AG10803 (cell line): ENCODE measurements at places on chromosomes 7 and 10.
A peak's percentile ranks its signal among the peaks of the same experiment; 100 is the strongest.

DNA sequence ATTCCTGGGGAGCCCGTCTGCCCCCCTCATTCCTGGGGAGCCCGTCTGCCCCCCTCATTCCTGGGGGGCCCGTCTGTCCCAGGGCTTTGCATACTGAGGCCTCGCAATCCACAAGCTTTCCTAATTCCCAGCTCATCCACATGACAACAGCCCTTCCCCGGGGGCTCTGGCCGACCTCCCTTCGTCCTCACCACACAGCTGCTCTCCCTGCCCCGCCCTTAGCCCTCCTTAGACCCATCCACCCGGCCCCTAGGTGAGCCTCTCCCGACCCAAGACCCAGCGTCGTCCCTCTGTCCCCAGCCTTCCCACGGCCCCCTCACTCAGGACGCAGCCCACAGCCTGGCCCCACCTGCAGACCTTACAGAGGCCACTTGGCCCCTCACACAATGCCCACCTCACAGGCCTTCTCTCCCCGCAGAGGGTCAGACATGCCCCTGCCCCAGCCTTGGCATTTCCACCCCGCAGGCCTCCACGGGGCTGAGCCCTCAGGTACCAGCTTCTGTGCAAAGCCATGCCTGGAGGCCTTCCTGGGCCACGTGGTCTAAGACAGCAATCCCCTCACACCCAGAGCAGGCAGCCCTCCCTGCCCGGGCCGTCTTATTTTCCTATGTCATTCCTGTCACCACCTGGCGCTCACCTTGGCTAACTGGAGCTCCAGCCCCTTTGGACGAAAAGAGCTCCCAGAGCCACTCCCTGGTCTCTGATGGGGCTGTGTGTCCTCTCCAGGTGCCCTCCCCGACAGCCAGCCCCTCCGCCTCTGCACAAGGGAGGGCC, 3.5 kb upstream of the FAM20C start:
- DNase-seq = no peak

DNA sequence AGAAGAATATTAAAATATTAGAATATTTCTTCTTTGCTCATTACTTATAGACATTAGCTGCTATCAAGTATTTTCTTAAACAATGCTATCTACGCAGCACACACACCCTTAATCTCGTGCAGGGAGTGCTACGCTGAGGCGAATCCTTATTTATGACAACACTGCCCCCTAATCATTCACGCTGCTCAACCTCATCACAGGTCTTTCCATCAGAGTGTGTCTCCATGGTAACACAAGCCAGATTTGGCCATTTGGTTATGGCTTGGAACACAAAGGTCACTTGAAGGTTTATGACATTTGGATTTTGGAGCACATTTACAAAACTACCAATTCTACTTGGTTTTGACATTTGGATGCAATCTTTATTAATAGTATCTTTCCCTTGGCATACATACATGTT, 45.4 kb upstream of the MYO3A start:
- DNase-seq = no peak

DNA sequence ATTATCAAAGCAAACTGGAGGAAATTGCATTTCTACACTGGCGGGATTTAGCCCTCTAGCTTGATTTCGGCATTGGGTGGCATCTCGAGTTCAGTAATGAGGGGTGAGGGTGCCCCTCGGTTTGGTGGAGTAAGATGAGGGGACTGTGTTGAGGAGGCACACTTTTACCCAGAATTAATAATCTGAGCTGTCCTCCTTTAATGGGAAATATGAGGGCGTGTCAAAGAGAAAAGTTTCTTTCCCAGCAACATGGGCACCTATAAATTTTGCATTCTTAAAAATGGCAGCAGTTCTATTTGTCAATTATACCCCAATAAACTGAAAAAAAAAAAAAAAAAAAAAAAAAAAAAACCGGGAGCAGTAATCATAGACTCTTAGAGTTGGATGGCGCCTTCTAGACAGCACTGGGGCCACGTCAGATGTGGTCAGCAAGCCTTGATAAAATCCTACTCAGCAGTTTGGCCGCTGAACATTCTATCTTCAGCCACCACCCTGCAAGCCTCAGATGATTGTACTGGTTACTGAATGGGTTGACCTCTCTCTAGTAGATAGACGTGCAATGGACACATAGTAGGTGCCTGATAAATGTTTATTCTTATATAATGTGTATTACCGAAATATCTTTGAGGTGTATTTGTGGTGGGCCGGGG, 931 bp downstream of the PAPSS2 start:
- DNase-seq = peak; percentile 34

DNA sequence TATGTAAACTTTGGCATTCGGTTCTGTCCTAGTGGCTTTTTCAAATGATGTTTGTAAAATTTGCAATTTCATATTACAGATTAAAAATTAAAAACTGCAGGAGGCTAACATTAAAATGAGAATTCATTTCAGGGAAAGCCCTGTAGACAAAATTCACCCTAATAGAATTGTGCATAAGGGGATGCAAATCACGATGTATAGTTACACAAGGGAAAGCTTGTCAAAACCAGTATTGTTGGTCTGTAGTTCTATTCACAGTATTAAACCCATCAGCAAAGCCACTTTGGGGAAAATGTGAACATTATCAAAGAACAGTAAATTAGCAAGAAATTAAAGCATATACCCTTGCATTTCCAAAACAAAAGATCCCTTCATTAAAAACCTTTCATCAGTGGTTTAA, 39.9 kb upstream of the MKI67 start:
- no peak for DNase-seq

- DNase-seq = no peak
Observed at GRCh38 chr10:34719746-34720145, 95.3 kb downstream of the PARD3 start.

- DNase-seq = no peak
Observed at GRCh38 chr7:100208911-100209408, 10.8 kb upstream of the PVRIG start.

DNA sequence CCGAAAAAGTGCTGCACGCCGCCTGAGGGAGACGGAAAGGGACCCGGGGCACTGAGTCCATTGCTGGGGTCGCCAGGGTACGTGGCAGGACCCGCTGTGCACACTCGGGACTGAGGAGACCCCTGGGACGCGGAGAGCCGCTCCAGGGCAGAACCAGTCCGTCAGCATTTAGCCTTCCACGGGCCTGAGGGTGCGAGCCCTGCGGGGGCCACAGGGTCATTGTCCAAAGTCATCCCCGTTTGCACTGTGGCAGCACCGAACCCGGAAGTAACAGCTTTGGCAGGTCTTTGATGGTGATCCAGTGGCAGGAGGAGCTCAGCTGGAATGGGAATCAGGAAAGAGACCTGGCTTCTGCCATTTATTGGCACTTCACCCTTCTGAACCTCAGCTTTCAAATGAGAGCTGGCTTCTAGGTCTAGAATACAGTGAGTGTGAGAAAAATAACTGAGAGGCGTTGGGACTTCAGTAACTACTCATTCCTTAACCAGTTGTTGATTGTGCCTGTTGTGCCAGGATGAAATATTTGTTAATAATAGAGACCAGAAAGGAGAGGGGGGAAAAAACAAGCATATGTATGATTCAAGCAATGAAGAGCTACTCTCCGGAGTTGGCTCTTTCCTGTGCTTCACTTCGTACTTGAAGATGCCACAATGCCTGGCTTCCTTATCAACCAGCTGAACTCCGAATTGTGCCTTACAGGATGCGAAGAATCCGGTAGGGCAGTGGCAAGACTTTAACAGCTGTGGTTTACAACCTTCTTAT, 811 bp upstream of the ARHGAP12 start:
- no peak for DNase-seq

DNA sequence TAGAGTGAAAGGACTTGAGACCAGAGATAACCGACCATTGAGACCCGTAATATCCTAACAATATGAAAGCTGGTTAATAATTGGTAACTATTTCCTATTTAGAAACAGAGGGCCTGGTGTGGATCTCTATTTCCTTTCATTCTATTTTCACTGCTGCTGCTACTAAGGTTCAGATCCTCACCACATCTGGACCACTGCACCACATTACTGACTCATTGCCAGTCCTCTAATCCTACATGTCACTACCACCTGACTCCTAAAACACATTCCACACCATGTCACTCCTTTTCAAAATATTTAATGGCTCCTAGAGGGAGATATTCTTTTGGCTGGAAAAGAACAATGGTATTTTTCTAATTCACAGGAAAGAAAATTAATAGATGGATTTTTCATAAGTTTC, 6.4 kb downstream of the USP54 start:
- peak; percentile 71 for DNase-seq

DNA sequence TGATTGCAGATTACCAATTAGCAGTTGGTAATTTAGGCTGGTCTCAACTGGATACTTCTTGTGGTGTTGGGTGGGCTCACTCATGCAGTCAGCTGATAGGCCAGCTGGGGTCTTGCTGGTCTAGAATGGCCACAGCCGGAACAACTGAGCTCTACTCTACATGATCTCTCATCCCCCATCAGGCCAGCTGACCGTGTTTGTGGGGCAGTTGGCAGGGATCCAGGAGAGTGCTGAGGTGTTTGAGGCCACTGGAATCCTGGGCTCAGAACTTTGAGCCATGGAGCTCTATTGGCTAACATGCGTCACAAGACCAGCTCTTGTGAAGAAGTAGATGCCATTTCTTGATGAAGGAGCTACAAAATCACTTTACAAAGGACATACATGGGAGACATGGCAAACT, 242.4 kb downstream of the GFRA1 start:
- DNase-seq = no peak

DNA sequence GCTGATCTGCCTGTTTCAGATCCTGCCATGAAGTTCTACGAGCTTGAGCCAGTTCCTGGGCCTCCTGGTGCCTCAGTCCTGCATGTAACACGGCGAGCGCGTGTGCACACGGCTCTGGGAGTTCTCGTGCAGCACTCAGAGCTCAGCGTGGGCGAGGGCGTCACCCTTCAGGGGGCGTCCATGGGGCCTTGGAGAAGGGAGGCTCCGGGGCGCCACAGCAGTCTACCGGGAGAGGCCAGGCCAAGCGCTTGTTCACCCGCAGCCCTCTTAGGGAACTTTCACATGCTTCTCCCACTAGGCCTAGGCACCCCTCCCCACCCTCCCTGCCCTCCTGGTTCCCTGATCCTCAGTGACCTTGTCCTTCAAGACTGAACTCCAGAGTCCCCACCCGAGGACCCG, 83.1 kb downstream of the BMS1 start:
- DNase-seq = no peak

- DNase-seq = no peak
Observed at GRCh38 chr10:129274748-129275474, 192.1 kb upstream of the MGMT start.
